ENCODE measurements at places on chromosomes 6 and 20.

DNA sequence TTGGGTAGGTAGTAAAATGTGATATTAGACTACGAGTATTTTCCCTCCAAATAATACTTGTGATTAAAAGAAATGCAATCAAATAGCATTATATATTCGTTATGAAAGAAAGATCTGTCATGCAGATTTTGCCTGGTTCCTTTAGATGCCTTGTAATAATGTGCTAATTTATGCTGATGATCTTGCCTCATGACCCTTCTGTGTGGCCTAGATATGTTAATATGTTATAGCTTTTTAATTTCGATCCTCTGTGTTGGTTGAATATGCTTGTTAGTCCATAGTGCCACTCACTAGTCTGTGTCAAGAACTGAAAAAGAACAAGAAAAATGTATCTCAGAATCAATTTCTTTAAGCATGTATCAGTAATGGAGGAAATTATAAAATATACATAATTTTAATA is 31.9 kb downstream of the CDKAL1 start:
- DNase-seq: no peak

- no peak for DNase-seq
Measured at GRCh38 chr6:133571681-133572080, 317.2 kb upstream of the TCF21 start.

- DNase-seq: no peak
Measured at GRCh38 chr6:53112871-53113270, 35.8 kb downstream of the GCM1 start.

DNA sequence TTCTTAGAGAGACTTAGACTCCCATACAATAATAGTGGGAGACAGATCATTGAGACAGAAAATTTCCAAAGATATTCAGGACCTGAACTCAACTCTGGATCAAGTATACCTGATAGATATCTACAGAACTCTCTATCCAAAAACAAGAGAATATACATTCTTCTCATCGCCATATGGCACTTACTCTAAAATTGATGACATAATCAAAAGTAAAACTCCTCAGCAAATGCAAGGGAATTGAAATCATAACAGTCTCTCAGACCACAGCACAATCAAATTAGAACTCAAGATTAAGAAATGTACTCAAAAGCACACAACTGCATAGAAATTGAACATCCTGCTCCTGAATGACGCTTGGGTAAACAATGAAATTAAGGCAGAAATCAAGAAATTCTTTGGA is 28.7 kb downstream of the PERP start:
- no peak for DNase-seq

GRCh38 chr6:89116702-89117101 is 1.2 kb downstream of the SRSF12 start:
- no peak for DNase-seq

GRCh38 chr6:139939189-139939979 is 564.9 kb upstream of the CITED2 start:
- DNase-seq: no peak

DNA sequence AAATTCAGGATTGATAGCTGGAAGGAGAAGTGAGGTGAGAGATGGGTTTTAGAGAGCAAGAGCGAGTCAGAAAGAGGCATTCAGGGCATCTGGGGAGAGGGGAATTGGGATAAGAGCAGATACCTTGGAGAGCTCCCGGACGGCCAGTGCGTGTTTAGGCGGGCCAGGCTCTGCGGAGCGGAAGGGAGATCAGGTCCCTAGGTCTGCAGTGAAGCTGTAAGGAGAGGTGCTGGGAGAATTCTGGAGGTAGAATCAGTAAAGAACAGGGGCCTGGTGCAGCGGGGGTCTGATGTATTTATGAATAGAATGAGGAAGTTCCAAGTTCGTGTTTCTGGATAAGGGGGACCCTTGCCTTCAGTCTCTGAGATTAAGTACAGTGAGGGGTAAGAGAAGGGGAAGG is 47.4 kb upstream of the FAM83D start:
- DNase-seq: peak; percentile 26

GRCh38 chr6:154632119-154632518 is 101.1 kb upstream of the SCAF8 start:
- DNase-seq: peak; percentile 41

DNA sequence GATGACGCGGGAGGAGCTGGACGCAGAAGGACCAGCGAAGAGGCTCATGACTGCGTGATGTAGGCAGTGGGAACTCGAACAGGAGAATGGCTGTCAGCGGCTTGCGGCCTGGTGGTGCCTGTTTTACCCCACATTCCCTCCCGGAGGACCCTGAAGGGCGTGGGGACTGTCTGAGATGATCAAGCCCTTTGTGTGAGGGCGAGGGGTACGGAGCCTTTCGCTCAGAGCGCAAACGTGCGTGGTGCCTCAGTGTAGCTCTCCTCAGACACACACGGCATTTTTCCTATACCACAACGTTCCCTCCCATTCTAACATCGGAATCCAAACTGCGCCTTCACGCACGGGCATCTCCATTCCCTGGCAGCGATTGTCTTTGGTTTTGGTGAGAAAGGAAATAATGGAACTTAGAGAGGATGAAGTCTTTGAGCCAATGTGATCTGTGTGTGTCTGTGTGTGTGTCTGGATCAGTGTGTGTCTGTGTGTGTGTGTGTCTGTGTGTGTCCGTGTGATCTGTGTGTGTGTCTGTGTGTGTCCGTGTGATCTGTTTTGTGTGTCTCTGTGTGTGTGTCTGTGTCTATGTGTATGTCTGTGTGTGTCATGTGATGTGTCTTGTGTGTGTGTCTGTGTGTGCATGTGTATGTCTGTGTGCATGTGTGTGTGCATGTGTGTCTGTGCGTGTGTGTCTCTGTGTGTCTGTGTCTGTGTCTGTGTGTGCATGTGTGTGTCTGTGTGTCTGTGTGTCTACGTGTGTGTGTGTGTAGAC is 5.3 kb downstream of the PTK6 start:
- DNase-seq: no peak

DNA sequence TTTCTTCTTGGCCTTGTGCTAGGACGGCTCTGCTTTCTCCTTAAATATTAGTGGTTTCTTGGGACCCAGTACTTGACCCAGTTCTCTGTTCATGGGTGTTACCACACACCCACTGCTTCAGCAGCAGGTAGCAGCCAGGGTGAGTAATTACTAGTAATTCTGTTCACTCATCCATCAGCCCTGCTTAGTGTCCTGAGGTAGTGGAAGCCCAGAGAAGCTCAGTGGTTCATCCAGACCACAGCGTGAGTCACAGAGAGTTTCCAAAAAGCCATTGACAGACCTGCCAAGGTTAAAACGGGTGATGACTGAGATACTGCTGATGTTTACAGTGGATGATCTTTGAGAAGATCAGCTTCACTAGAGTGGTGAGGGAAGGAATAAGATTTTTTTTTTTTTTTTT is 51.7 kb upstream of the HINT3 start:
- peak; percentile 6 for DNase-seq

GRCh38 chr6:127173156-127173940 is 54.9 kb downstream of the RSPO3 start:
- peak; percentile 49 for DNase-seq

DNA sequence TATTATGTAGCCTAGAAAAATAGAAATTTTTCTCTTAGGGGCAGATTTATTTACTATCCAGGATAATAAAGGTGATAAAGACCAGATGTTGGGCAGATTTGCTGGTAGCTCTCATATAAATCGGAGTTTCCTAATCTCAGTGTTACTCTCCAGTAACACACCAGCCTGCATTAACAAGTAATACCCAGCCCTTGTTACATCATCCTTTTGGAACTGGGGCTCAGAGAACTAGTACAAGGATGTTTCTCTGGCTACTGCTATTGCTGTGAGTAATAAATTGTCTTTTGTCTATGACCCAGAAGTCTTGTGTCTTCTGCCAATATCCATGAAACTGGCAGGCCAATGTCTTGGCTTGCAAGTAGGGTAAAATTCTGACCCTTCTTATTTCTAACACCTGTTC is 16.8 kb downstream of the TPD52L1 start:
- peak; percentile 85 for DNase-seq

DNA sequence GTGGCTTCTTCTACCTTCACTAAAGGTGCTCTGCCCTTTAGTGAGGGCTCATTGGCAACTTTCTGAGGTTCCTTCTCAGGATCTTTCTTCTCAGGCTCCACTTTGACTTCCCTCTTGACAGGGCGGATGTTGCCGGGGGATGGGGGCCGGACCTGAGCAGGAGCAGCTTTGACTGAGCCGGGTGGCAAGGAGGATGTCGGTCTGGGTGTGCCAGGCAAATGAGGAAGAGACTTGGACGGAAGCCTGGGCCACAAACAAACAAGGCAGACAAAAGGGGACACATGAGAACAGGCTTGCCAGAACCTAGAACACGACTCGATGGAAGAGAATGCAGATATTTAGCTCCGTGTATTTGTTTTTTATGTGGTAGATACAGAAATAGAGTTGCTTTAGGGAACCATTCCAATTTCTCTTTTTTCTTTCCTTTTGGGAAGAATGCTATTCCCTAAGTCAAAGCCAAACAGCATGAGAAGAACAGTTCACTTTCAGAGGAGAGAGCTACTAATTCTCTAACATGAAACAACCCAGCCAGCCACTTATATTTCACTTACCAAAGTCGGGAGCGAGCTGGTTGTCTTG is 76.2 kb upstream of the BCLAF1 start:
- no peak for DNase-seq

DNA sequence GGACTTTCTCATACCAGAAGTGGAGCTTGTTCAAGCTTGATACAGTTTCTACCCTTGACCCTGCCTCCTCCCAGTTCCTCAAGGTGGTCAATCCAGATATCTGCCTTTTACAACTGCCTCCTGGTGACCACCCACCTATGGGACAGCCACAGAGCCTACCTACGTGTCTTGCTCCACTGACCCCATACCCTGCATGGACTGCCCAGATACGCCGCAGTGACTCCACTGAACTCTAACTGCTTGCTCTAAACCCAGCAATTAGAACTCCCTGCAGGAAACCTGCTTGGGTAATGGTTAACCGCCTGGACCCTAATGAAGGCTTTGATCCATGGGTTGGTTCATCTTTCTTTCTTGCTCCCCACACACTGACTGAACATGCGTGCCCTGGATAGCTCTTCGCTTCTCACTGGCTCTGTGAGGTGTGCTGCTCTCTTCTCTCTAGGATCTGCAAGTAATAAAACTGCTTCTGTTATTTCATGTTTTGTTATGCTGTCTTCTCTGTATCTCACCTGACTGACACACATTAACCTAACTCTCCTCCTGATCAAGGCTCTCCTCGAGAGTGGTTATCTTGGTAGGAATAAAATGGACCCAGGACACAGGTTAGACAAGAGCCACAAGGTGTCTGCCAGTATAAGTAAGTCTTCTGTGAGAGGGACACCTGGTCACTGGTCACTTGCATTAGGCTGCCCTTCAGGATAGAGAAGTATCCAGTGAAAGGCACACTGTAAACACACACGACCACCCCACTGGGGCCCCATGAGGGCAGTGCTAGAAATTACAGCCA is 79.2 kb downstream of the CHD6 start:
- no peak for DNase-seq

DNA sequence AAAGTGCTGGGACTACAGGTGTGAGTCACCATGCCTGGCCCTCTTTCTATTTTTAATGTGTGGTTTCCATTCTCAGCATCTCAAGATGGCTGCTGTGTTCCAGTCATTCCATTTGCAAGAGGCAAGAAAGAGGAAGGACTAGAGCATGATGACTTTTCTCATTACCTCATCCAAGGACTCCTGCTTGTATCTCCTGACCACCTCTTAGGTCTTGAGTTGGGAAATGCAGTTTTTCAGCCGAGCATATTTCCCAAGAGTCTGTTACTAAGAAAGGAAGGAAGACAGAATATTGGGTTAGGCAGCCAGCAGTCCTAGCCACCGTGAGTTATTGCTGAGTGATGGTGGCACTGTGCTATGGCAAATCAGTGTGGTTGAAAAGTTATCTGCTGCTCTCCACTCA is 108.4 kb upstream of the INSM1 start:
- no peak for DNase-seq

GRCh38 chr6:122665929-122666328 is 55.7 kb downstream of the PKIB start:
- DNase-seq: no peak

- DNase-seq: no peak
Measured at GRCh38 chr20:62780696-62781095, 15.6 kb upstream of the MRGBP start.

DNA sequence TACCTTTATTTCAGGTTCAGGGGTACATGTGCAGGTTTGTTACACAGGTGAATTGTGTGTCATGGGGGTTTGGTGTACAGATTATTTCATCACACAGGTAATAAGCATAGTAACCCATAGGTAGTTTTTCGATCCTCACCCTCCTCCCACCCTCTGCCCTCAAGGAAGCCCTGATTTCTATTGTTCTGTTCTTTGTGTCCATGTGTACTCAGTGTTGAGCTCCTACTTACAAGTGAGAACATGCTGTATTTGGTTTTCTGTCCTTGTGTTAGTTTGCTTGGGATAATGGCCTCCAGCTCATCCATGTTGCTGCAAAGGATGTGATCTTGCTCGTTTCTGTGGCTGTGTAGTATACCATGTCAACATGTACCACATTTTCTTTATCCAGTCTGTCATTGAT is 66.0 kb downstream of the STK4 start:
- no peak for DNase-seq

GRCh38 chr20:21557241-21558020 is 43.6 kb upstream of the NKX2-2 start:
- no peak for DNase-seq

DNA sequence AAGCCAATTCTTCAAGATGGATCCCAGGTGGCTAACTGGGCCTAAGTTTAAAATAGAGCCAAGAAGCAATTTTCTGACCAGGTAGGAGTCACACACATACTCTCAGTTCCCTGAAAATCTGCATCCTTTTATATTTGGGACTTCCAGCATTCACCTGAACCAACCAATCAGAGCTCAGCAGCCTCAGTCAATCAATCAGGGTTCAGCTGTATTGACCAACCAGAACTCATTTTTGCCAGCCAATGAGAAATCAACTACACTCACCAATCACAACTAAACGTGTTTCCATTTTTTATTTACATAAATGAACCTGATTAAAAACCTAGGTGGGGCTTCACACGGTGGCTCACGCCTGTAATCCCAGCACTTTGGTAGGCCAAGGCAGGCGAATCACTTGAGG is 37.5 kb downstream of the SLC17A4 start:
- no peak for DNase-seq

DNA sequence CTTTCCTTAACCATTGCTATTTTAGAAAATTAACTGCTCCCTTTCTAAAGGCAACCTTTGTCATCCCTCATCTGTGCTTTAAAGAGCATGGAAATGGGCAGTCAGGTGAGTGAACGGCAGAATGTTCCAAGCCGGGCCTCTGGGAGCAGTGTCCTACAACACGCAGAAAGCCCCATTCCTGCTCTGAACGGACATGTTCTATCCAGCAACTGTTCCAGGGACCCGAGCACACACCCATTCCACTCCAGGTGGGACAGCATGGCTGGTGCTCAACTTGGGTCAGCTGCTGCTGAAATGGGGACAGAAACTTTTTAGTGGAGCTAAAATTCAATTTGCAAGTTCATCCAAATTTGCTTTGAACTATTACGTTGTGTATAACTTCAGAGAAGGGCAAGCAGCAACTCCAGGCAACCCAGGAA is 26.7 kb downstream of the DIDO1 start:
- no peak for DNase-seq

DNA sequence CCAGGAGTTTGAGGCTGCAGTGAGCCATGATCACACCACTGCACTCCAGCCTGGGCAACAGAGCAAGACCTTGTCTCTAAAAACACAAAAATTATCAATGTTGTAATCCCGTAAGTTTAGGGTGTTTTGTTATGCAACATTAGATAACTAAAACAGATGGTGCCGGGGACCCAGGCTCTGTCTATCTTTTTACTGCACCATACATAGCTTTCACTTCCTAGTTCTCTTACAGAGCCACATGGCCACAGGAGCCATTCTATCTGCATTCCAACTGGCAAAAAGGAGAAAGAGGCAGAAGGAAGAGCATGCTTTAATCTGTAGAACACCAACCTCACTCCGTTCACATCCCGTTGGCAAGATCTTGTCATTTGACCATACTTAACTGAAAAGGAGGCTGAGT is 5.4 kb upstream of the TCF15 start:
- DNase-seq: no peak

Measured in fibroblast of skin of scalp (primary cell).